ENCODE measurements at places on chromosomes 3 and 15. TPM values are rescaled to one million over a fixed set of nuclear protein-coding genes. Genes with fewer than 3 reads are reported as not detected.

The DGKG gene
- 0.16 TPM for total RNA-seq

The GOLGB1 gene
- 16.7 TPM for total RNA-seq

The STXBP5L gene
- total RNA-seq, result not detected

The SAXO2 gene
- total RNA-seq, result not detected
